ENCODE measurements at places on chromosomes 5 and 9. TPM values are rescaled to one million over a fixed set of nuclear protein-coding genes. Genes with fewer than 3 reads are reported as not detected.

Gene CNTNAP3
- total RNA-seq = 21.3 TPM

Gene TMOD1
- 27.3 TPM for total RNA-seq

Gene PCDHGB3
- total RNA-seq = 6.0 TPM

Gene HTR1A
- 3.2 TPM for total RNA-seq

Gene OR1Q1
- not detected for total RNA-seq

Gene KCNV2
- total RNA-seq = not detected

Gene CACNA1B
- 6.2 TPM for total RNA-seq

- no peak for DNase-seq
Observed at GRCh38 chr5:128671943-128672342, 133.9 kb upstream of the FBN2 start.

GRCh38 chr9:22229069-22229468, 217.6 kb upstream of the DMRTA1 start:
- no peak for DNase-seq

DNA sequence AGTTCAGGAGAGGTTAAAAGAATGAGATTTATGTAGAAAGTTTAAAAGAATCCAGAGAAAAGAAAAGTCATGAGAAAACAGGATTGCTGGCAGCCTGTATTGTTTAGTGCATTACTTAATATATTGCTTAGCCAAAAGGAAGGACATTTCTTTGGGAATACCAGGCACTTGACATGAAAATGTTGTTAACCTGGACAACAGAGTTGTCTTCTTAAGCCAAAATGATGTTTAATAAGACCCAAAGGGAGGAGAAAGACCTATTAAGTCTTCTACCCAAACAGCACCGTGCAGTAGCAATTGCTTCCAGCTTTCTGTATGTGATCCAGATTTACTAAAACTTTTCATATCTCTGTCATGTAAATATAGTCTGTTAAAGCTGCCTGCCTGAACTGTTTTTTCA, 74.0 kb upstream of the PRLR start:
- DNase-seq = no peak

DNA sequence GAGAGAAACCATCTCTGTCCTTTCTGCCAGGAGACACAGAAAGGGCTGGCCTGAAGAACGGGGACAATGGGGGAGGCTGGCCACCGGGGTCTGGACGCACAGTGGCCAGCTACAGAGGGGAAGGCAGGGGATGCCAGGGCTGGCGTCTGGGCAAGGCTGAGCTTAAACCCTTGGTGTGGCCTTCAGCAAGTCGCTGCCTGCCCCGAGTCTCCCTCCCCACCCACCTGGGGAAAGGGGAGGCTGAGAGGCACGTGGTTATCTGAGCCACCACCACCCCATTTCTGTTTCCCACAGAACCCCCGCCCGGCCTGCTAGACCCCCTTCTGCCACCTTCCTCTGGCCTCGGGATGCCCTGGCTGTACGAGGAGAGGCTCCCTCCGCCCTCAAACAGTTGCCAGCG, 115.3 kb downstream of the VAV2 start:
- no peak for DNase-seq

DNA sequence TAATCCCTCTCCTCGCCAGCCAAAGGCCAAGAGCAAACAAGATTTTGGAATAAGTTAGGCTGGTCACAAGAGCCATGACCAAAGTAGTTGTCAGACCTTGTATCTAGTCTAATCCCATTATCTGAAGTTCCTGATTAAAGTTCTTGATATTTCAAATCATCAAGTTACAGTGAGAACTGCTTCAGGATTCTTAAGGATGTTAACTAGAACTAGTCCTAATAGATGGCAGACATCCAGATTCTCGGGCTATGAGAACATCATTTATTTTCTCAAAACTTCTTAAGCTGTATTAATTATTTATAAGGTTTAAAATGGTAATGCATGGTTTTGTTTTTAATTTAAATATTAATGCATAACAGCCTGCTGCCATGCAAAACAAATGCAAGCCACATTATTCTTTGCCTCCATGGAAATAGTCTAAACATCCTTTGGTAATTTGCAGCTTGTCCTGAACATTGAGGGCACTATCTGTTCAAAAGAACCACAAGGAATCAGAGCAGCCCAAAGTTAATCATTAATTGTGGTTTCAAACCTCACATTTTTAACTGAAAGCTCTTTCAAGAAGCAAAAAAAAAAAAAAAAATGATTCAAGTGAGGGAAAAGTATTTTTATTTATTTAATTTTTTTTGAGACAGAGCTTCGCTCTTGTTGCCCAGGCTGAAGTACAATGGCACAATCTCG, 95.1 kb downstream of the TTC39B start:
- DNase-seq = no peak

- no peak for DNase-seq
Observed at GRCh38 chr5:76016258-76016657, 66.9 kb upstream of the SV2C start.

DNA sequence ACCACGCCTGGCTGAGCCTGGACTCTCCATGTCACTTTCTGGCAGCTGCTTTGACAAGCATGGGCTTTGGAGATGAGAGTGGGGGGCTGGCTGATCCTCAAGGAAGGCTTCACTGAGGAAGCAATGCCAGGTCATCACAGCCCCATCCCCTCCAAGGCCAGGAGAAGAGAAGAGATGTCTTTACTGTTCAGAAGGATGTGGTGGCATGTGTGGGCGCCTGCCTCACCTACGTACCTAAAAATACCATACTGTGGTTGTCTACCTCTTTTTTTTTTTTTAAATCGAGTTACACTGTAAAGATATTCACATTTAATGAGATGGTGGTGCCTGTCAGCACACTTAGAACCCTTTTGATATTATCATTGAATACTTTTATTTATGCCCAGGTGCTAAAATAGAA, 26.4 kb upstream of the CTNNA1 start:
- no peak for DNase-seq

GRCh38 chr9:37339923-37340322, 82.6 kb upstream of the GRHPR start:
- no peak for DNase-seq
